Non-pigmented ciliary epithelial cell (primary cell): ENCODE measurements at places on chromosomes 6 and 20.

- no peak for DNase-seq
Measured at GRCh38 chr6:55874316-55874715, 1.1 kb downstream of the BMP5 start.

- DNase-seq: no peak
Measured at GRCh38 chr6:9507136-9507895, 907.6 kb downstream of the TFAP2A start.

GRCh38 chr6:45480752-45481415 is 103.2 kb upstream of the SUPT3H start:
- DNase-seq: no peak

GRCh38 chr6:16367571-16367970 is 129.2 kb downstream of the GMPR start:
- no peak for DNase-seq

DNA sequence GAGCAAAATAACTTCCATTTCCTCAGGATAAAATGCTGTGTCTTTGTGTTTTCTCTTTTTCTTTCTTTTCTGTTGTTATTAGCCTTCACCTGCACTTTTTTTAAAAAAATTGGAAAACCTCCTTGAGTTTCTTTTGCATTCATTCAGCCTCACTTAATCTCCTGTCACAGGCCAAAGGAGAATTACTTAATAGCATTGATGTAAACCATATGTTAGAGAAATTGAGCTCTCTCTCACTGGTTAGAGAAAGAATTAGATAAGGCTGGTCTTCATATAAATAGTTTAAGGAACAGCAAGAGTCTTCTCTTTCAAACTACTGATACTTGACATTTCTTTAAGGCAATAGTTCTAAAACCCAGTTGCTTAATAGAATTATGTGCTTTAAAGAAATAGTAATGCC is 564.2 kb downstream of the TFAP2B start:
- DNase-seq: no peak

- DNase-seq: no peak
Measured at GRCh38 chr6:24600903-24601302, 45.1 kb downstream of the KIAA0319 start.

- DNase-seq: no peak
Measured at GRCh38 chr20:50510706-50511542, 741 bp downstream of the PTPN1 start.

GRCh38 chr20:48295966-48296421 is 510.7 kb upstream of the SULF2 start:
- peak; percentile 42 for DNase-seq

DNA sequence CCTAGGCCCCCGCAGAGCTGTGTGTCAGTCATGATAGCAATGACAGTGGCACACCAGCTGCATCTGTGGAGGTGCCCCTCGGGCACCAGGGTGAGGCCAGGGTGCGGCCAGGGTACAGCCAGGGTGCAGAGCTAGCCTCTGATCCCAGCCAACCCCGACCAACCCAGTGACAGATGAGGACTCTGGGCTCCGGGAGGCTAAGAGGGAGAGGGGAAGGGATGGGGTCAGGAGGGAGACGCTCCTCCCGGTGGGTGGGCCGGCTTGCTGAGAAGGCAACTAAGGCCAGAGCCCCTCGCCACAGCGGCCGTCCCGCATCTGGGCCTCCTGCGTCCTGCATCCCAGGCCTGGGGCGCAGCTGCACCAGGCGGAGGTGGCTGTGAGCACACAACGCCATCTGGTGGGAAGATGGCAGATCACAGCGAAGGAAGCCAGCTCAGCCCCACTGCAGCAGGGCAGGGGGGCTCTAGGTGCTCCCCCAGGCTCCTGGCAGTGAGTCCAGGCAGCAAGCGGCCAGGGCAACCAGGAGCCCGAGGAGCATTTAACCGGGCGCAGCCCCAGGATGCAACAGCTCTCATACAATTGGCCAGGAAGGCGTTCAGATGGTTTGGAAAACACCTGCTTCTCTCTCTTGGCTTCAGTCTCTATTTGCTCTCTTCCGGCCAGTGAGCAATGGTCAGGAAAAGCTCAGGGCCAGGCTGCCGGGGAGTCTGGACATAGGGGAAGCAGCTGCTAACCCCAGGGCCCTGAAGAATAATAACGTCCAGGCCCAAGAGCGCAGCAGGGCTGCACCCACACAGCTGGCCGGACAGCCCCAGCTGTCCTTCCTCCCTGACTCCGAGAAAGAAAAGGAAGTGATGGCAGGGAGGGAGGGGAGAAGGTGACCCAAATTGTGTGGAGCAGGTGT is 169.4 kb downstream of the TAF4 start:
- DNase-seq: peak; percentile 1

DNA sequence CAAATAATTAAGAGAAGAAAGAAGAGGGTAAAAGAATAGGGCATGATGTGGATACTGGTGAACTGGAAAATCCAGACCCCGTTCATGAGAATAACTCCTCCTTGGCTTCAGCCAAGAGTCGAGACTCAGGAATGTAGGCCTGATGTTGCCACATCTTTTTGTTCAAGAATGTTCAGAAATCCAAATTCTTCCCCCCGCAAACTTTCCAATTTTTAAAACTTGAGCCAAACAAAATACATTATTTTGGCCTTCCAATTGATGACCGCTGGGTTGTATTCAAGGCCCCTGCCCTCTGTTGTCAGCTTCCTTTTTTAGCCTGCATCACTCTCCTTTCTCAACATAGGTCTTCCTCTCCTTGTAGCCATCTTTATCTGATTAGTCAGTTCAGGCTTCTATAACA is 106.1 kb downstream of the TNFAIP3 start:
- DNase-seq: no peak

GRCh38 chr20:44644667-44645131 is 6.8 kb downstream of the ADA start:
- DNase-seq: no peak

- DNase-seq: no peak
Measured at GRCh38 chr20:40750541-40751035, 61.6 kb upstream of the MAFB start.

GRCh38 chr6:90892271-90892670 is 305.4 kb upstream of the MAP3K7 start:
- DNase-seq: no peak

DNA sequence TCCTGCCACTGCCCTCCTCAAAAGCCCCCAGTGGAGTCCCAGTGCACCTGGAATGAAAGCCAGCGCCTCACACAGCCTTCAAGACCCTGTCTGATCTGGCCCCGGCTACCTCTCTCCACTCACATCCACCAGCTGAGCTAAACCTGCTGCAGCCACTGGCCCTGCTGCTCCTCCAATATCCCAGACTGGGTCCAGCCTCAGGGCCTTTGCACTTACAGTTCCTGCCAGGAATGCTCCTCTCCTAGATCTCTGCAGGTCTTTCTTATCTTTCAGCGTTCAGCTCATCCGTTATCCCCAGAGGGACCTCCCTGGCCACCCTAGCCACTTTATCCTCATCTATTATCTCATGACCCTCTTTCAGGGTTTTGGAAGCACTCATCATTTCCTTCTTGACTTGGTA is 68.8 kb downstream of the KCNB1 start:
- DNase-seq: no peak

DNA sequence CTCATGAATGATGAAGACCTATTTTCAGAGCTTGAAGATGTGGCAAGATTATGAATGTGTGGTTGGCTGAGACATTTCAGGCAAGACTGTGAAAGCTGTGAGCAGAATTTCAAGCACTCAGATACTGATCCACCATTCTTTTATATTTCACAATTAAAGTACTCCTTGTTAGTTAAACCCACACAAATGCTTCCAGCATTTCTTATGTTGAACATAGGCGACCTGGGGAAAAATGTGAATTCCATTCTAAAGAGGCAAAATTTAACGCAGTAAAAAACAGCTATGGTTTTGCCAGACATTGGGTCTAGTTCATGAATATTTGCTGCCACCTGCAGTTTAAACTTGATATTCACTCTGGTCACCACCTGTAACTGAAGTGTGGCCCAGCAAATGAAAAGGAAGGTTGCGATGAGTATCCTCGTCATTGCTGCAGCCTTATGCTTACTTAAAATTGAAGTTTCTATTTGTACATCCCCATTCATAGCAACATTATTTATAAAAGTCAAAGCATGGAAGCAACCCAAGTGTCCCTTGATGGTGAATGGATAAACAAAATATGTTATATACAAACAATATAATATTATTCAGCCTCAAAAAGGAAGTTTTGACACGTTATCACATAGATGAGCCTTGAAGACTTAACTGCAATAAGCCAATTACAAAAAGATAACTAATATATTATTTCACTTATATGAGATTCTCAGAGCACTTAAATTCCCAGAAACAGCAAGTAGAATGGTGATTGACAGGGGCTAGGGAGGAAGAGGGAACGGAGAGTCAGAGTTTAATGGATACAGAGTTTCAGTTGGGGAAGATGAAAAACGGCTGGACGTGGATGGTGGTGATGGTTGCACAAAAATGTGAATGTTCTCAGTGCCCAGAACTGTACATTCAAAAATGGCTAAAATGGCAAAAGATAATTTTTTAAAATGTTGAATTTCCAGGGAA is 32.4 kb upstream of the FAM184A start:
- peak; percentile 20 for DNase-seq

- DNase-seq: no peak
Measured at GRCh38 chr6:41027241-41027640, 11.8 kb downstream of the UNC5CL start.

- DNase-seq: no peak
Measured at GRCh38 chr6:98842342-98843180, 8.2 kb downstream of the POU3F2 start.

DNA sequence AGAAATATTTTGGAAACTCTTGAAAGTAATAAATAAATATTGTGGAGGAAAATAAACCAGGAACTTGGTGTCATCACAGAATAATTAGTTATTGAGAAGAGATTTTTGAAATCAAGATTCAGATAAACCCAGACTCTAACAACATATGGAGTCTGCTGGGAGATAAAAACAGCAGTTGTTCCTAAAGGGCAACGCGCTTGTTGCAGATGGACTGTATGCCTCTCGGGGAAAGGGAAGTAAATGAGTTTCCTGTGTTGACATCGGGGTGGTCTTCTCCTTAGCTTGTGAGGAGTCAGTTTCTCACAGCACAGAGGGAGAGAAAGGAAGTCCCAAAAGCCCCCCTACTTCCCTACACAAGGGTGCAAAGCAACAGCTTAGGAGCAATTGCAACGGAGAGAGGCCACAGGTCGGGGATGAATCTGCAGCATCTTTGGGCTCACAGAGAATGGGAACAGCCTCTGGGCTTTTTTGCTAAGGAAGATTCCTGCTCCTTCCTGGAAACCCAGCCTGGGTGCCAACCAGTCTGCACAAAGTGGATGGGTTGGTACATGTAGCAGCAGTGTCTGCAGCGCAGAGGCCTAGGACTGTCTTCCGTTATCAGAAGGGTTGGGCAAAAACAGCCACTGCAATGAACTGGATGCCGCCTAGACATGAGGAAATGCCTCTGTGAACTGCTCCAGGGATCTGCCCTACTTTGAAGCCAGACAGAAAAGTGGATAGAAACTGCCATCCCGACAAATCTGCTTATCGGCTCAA is 603.0 kb upstream of the NRSN1 start:
- DNase-seq: no peak

- DNase-seq: no peak
Measured at GRCh38 chr20:5171790-5172164, 45.0 kb downstream of the CDS2 start.

- DNase-seq: no peak
Measured at GRCh38 chr6:89298680-89299465, 16.2 kb downstream of the GABRR2 start.

DNA sequence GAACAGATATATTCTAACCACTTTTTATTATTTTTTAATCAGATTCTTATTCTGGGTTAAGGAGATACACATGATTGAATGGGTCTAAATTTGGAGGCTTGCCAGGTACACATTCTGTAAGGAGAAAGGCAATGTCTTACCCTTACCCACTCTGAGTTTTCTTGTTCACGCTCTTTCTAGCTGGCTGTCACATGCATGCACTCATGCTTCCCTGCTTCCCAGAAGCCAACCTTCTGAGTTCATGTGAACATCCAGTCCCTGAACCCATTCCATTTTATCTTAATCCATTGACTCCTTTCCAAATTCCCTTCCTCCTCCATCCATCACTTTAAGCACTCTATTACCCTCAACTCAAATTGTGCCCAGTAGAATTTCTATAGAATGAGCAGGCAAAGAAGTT is 17.5 kb upstream of the MOCS1 start:
- no peak for DNase-seq

DNA sequence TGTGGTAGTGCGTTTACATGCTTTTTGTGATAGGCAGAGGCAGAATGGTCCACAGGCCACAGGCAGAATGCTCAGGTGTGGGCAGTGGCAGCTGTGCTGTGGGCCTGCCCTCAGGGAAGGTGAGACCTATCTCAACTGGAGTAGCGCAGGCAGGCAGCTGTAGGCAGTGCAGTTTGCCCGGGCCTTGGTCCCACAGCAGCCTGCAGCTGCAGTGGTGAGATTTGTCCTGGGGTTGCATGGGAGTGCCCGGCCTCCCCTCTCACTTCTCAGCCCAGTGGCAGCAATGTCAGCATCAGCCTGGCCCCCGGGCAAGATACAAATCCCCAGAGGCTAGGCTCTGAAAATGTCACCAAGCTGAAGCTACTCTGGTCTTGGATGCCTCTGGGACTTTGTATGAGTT is 6.1 kb upstream of the PPIL4 start:
- DNase-seq: no peak

DNA sequence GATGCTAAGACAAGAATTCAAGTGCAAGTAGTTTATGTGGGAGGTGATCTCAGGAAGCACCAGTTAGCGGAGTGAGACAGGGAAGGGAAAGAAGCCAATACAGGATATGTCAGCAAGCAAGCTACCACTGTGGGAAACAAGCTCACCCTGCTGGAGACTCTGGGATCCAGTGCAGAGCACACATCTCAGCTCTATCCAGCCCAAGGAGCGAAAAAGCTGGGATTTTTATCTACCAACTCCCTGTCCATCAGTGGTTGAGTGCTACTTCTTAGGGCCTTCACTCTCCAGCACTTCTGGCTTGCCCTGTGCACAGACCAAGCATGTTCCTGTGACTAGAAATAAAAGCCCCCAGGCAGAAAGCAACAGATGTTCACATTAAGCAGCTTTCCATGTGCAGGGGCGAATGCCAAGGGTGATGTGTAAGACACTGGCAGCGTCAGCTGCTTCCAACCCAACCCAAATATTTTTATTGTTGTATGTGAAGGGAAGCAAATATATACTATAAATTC is 10.8 kb upstream of the RNF24 start:
- no peak for DNase-seq

DNA sequence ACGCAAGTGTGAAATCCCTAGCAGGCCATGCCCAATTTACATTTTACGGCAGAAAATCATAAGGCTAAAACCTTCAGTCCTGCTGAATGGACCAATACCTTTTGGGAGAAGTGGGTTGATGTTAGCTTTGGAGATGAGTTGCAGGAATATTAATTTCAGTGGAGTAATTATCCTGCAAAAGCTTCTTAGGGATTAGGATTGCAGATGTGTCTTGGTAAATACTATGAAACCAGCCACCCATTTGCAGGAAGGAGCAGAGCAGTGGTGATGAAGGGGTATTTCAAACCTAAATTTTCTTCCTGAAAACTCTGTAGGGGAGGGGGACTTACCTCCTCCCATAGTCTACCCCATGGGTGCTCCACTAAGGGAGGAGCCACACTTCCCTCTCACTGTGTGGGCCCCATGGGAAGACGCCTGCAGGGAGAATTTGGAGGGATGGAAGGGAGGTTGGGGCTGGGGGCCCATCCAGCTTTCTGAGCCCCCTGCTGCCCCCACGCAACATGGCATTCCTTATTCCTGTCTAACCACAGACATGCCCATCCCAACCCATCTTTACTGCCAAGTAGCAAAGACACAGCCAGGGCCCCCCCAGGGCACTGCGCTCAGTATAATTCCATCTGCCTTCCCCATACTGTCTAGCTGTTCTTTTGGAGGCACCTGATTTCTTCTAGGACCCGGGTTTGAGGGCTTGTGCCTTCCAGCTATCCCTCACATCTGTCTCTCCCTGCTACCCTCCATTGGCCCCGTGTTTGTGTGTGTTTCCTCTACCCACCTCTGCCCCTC is 14.6 kb upstream of the UQCC2 start:
- DNase-seq: no peak

- DNase-seq: no peak
Measured at GRCh38 chr6:15439410-15440025, 193.6 kb downstream of the JARID2 start.
